ENCODE measurements at places on chromosomes 4 and X.
A peak's percentile ranks its signal among the peaks of the same experiment; 100 is the strongest.

DNA sequence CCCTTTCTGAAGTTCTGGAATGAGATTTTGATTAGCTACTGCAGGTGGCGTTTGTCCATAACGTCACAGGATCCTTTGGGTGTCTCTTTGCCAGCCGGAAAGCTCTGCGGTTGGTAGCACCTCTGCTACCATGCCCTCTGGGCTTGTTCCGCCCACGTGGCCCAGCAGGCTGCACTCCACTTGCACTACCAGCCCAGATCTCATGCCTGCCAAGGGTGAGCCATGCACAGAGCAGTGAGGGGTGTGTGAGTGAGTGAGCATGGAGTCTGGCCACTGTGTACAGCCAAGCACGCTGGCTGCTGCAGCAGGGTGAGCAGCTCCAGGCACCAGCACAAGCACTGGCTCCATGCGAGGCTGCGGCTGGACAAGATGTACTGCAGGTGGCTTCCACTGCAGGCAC, 6.6 kb upstream of the HNRNPD start:
- DNase-seq, result no peak

DNA sequence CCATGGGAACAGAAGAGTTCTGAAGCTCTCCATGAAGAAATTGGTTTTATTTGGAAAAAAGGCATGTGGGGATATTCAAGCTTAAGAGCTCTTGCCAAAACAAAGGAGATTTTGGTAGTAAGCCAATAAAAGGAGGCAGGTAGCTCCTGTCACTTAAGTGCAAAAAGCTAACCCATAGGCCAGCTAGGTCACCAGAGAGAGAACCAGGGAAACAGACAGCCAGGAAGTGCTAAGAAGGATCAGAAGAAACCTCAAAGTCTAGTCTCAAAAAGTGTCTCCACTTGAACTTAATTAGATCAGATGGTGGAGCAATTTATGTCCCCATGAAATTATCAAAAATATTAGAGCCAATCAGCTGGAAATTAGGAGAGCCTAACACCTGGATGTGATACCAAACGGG, 49.2 kb downstream of the CD40LG start:
- no peak for DNase-seq

DNA sequence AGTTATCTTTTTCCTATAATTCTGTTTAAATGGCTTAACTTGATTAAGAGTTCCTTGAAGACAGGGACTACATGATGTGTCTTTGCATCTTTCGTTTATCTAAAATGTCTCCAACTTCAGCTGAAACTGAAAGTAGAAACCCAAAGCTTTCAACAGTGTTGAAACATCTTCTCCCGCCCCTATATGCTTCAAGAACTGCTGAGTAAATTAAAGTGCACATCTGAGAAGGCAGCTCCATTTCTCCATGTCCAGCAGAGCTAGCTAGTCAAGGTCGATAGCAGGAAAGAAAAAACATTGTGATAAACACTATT, 185.7 kb upstream of the TBL1X start:
- DNase-seq, result no peak

DNA sequence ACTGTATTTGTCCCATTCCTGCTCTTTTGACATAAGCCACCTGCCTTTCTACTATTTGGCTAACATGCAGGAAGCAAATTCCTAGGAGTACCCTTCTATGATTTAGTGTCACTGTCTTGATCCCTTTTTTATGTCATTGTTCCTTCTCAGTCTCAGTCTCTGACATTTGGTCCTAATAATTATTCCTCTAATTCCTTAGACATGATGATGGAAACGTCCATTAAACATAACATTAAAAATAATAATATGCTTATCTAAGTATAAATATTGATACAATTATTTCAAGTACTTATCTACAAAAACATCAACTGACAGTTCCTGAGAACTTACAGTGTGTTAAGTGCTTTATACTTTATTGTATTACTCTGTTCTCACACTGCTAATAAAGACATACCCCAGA, 857.0 kb upstream of the LCORL start:
- DNase-seq, result no peak

GRCh38 chr4:47562297-47562696, 77.2 kb downstream of the ATP10D start:
- DNase-seq, result no peak

- DNase-seq, result no peak
Measured at GRCh38 chrX:1536712-1537030, 314 bp downstream of the P2RY8 start.

GRCh38 chr4:58163156-58163555, 1053.0 kb upstream of the IGFBP7 start:
- peak; percentile 90 for DNase-seq

DNA sequence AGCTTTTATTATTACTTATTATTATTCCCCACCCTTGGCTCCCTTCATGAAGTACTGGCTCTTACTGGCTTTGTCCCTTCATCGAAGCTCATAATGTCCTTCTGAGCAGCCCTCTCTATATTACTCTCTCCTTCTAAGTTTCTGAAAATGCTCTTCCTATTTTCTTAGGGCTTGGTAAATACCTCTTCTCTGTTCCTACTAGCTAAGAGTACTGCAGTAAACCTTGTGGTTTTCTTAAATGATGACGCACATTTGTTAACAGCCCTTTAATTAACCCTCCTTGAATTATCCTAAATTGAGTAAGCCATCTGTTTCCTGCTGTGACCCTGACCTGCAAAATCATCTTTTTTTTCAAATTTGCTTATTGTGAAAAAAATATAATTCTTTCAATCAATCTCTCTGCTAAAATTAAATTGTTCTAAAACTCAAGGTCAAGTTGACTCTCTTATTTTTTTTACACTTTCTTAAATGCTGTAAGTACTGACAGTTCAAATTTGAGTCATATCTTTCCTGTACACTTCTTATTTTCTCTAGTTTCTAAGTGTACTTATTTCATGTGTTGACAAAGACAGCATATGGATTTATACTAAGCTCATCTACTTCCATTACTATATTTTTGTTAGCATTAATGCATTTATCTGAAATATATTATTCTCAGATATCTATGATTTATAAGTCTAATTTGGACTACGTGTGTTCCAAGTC, 148.9 kb downstream of the ADAM29 start:
- DNase-seq, result peak; percentile 33

DNA sequence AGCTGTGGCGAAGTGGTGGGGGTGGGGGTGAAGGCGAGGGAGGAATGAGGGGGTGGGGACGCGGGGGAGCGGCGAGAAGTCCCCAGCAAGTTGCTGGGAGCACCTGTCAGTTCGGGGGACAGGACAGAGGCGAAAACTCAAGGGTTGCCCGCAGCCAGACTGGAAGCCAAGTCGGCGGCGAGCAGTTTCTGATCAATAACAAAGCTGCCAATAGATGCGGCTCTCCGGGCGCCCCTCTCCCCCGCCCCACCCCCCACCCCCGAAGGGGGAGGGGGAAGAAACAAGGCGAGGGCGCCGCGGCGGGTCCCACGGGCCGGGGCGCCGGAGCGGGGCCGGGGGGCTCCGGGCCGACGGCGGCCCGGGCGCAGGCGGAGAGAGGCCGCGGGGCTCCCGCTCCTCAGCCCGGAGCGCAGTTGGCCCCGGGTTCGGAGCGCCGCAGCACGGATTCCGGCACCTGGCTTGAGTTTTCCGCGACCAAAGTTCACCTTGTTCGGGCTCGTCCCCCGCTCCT, 379 bp downstream of the PDGFC start:
- DNase-seq, result no peak

- no peak for DNase-seq
Measured at GRCh38 chr4:170111085-170111484, 21.3 kb upstream of the AADAT start.

DNA sequence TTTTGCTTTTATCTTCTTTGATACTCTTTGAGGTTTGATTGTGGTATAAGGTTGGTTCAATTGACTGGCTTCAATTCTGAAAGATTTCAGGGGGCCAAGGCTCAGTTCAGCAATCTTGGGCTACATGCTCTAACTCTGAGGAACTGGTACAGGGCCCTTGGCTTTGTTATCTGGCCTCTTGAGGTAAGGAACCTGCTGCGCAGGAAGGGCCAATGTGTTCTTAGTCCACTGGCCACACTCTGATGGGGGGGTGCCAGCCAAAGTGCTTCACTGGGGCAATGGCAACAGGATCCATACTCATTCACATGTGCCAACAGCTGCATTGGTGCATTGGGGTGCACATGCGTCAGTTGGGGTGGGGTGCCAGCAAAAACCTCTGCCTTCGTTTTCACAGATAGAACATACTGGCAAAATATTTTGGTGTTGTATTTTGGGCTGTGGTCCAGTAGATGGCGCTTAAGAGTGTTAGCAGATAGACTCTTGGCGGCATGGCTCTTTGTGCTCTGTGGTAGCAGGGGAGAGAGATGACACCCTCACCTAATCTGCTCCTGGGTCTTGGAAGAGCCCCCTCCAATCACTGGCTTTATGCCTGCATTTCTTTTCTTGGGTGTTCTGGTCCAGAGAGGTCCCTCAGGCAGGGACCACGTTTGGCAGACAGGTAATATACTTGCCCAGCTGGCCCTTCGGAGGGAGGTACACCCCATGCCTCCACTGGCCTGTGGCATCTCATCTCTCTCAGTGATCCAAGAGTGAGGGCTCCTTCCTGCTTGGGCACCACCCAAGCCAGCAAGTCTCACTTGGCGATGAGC, 42.9 kb downstream of the NDST3 start:
- no peak for DNase-seq

DNA sequence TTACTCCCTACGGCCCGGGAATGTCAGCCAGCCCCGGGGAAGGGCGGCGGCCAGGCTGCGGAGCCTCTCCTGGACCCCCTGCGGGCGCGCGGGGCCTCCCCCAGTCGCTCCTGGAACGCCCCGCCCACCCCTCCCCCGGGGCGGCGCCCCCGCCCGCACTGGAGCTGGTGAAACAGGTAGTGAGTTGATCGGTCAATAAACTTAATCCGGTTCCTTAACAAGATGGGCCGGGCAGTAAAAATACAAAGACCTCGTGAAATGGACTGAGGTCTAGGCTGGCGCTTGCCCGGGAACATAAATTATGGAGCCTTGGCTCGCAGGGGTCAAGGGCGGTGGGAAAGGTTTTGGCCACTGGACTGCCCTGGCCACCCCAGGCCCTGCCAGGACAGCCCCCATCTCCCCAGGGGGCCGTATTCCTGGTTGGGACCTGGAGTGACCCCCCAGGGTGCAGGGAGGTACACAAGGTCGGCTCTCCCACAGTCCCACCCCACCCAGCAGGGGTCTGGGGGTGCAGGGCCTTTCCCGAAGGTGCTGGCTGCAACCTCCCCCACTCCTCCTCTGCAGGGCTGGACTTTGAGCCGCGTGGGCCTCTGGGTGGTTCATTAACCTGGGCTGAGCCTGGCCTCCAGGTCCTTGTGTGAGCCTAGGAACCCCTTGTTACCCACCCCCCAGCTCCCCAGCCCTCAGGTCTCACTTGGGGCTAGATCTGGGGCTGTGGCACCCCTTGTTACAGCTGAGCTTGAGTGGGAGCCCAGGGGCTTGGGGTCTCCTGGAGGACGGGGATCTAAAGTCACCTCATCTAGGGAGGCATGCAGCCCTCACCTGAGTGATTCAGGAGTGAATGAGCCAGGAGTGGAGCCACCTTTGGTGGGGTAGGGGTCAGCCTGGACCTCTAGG, 2.5 kb downstream of the FGFR3 start:
- no peak for DNase-seq

DNA sequence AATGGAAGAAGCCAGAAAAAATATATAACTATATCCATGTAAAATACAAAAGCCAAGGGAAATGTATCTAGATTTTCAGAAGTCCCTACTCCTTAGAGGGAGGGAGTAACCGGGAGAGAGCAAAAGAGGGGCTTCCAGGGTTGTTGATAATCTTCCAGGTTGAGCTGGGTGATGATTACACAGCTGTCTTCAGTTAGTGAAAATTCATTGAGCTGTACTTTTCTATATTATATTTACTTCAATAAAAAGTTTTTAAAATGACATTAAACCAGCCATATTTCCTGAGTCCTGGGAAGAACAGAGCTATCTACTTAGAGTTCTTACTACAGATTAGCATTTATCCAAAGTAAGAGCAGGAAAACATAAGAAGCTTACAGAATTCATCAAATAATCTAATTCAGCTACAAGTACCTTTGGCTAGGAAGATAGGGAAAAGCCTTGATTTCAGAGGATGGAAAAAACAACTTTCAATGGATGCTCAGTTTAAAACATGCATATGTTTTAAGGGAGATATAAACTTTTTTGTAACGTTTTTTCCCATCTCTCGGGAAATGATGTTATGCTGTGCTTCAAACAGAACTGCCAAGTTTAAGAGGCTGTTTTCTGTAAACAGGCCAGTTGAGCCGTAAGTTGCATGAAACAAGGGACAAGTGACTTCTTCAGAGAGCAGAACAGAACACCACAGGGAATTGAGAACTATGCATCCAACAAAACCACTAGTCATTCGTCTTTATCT, 204.6 kb downstream of the SCFD2 start:
- no peak for DNase-seq

- no peak for DNase-seq
Measured at GRCh38 chrX:39753293-39753996, 344.3 kb downstream of the BCOR start.

- DNase-seq, result no peak
Measured at GRCh38 chr4:8838961-8839431, 32.6 kb downstream of the HMX1 start.

- DNase-seq, result peak; percentile 46
Measured at GRCh38 chr4:153152501-153153338, 51.5 kb upstream of the TRIM2 start.

DNA sequence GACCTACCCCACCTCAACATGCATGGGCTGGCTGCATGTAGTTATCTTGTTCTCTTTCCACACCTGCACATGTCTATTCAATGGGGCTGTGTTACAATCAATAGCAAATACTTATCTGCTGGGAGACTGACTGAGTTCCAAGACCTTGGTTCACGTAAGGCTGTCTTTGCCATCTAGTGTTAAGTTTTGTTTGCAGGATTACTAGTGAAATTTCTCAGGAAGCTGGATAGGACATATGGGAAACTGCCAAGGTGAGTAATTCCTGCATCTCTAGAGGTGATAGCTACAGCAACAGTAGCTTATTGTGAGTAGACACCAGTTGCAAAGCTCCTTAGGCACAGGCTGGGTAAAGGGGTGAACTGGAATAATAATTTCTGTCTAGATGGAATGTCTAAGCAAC, 177.5 kb downstream of the ENOX2 start:
- DNase-seq, result no peak

- DNase-seq, result no peak
Measured at GRCh38 chr4:127622921-127623796, 9.6 kb upstream of the INTU start.

GRCh38 chr4:170229006-170229405, 139.2 kb upstream of the AADAT start:
- no peak for DNase-seq

- DNase-seq, result no peak
Measured at GRCh38 chr4:142348613-142349021, 497.5 kb downstream of the INPP4B start.

DNA sequence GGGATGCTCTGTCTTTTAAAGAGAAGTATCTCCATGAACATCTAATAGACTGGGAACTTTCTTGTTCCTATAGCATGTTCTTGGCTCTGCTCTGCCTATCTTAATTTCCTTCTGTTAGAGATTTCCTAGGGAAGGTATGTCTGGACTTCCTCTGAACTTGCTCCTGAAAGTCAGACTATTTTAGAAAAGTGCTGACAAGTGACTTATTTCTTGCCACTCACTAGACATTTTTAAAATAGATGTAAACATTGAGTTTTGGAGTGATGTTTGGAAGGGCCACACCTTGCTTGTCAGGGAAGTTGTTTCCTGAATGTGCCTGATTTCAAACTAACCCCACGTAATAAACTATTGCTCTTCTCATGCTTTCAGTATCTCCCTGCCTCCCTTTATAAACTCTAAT, 62.4 kb upstream of the ATP8A1 start:
- no peak for DNase-seq

All from NCI-H524 treated with DMSO at 0.1 percent for 48 hours (cell line).